Kasumi-1 (cell line): ENCODE measurements at places on chromosomes 12 and 14.

DNA sequence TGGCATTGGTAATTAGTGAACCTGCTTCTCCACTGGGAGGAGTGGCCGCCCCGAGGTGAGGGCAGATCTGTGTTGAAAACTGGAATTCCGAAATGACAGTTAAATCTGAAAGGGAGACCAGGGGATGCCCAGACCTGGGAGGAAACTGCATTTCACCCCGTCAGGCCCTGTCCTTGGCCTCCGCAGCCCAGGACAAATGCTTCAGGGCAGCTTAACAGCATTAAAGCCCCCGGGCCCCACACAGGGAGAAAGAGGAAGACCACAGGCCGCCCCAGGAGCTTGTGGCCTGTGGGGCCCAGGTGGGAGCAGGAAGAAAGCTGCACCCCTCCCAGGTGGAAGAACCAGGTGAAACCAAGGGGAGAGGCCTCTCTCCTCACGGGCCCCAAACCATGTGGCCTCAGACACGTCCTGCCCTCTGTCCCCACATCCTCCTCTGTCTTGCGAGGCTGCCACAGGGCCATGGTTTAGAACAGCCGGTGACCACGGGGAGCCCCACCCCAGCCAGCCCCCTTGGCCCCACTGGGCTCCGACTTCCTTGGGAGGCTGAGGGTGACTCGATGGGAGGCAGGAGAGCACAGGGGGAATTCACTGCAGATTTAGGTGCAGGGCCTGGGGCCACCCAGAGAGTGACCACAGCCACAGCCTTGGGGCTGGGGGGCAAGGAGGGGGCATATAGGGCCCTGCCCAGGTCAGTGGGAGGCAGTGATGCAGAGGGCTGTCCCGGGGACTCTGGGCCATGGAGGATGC is 265.4 kb downstream of the ADGRD1 start:
- DNase-seq = no peak

- DNase-seq = peak; percentile 36
These were observed 1.4 kb downstream of the APAF1 start for GRCh38 chr12:98646294-98647090.

GRCh38 chr12:77058740-77059139 is 6.6 kb downstream of the E2F7 start:
- no peak for DNase-seq

- DNase-seq = no peak
These were observed 50.3 kb downstream of the SYT1 start for GRCh38 chr12:78914859-78915331.

DNA sequence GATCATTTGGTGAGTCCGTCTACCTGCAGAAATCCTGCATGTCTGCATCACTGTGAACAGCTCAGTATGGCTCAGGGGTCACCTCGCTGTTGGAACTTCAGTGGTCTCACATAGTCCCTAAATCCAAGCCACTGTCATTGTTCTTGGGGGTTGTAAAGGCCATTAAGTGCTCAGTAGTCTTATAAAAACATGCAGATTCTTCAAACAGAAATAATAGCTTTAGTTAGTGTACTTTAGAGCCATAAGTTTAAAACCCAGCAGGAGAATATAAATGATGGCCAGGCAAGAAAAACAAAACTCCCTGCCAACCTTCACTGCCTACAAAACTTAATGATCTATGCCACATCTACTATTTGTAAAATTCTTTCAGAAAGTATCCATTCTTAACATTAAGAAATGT is 396.3 kb downstream of the SYT1 start:
- no peak for DNase-seq

- peak; percentile 59 for DNase-seq
These were observed 62.8 kb downstream of the HRK start for GRCh38 chr12:116818341-116818856.

- DNase-seq = no peak
These were observed 64.3 kb downstream of the KCNMB4 start for GRCh38 chr12:70430400-70430799.

GRCh38 chr14:74261288-74261687 is 22.0 kb downstream of the VSX2 start:
- no peak for DNase-seq

GRCh38 chr12:69388371-69388770 is 28.8 kb downstream of the YEATS4 start:
- DNase-seq = peak; percentile 56

DNA sequence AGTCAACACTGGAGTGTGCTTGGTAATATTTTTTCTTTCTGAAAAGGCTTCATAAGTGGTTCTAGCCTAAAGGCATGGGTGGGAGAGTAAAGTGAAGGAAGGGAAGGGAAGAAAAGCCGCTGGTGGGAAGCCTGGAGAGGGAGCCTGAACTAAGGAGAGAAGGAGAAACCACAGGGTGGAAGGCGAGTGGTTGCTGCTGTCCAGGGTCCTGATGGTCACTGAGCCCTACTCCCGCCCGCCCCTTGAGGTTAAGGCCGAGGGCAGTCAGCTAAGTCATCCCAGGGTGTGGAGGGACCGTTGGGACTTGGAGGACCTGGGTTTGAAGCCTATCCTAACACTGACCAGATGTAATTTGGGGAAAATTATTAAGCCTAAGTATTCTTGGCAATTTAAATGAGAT is 189.1 kb downstream of the PIWIL1 start:
- DNase-seq = no peak

DNA sequence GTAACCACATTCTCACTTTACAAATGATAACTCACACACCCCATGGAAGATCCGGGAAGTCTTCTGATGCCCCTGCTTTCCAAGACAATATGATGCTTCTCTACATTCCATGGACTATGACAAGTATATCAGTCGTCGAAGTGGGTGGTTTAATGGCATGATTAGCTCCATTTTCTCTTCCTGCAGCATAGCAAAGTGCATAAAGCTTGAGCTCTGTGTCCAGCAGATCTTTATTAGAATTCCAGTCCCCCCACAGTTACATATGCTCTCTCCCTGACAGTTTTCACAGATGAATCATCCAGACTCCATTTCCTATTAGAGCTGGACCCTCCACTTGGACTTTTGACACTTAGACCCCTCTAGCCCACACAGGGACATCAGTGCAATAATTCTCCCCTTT is 174.9 kb downstream of the BCAT1 start:
- no peak for DNase-seq

DNA sequence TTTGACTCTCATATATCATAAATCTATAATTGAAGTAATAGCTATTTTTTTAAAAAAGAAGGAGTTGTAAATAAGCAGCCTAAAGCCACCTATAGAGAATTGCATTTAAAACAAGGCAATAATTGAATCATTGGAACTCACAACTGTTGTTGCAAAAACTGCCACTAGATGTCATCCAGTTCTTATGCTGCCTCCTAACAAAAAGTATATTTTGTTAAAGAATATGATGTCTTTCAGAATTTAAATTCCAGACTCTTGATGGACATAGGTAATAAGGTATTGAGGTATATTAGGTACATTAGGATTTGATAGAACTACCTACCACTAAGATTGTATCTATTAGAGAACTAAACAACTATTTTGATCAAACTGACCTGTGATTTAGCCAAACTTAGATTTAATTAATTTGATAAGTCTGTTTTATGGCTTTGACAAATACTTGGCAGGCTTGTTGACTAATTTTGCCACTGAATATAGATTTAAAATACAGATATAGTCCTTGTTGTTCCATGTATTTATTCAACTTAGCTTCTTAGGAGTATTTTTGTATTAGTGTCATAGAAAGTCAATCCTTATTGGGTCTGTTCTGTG is 401.4 kb downstream of the RPL10L start:
- DNase-seq = peak; percentile 70

- no peak for DNase-seq
These were observed 209.7 kb downstream of the SYNE2 start for GRCh38 chr14:64062381-64063115.

DNA sequence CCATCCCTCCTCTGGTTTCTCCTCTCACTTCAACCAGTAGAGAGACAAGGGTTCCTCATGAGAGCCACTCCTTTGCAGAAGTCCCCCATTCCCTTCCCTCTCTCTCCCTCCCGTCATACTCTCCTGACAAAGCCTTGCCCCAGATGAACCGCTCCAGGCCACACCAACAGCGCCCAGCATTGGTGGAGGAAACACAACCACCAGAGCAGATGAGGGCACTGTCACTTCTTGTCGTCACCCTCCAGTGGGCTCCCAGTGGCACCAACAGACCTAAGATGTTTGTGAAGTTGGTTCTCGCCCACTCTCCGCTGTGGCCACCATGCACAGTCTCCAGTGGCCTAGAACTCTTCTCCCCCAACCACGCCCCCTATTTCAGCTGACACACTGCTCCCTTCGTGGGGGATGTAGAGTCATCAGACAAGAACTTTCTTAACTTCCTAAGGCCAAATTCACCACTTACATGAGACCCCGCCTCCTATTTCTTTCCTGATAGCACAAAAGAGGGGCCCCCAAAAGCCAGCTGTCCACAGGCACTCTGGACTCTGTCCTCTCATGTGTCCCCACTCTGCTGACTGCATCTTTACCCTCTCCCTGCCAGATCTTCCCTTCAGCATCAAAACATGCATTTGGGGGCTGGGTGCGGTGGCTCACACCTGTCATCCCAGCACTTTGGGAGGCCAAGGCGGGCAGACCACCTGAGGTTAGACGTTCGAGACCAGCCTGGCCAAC is 29.2 kb upstream of the PLEKHG6 start:
- DNase-seq = no peak

DNA sequence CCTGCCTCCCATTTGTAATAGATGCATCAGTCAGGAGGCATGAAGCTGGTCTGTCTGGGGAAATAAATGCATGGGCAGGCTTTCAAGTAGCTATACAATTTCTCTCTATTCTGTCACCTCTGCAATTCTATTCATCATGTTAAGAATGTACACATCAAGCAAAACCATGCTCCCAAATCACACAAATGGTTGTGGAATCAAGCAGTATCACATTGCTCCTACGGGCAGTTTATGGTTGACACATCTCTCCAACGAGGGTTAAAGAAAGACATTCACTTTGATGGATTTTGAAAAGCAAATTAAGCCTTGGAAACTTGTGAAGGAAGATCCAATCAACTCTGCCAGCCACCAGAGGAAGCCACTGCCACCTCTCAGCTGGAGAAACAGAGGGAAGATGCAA is 1277.4 kb upstream of the TMEM132C start:
- DNase-seq = no peak

DNA sequence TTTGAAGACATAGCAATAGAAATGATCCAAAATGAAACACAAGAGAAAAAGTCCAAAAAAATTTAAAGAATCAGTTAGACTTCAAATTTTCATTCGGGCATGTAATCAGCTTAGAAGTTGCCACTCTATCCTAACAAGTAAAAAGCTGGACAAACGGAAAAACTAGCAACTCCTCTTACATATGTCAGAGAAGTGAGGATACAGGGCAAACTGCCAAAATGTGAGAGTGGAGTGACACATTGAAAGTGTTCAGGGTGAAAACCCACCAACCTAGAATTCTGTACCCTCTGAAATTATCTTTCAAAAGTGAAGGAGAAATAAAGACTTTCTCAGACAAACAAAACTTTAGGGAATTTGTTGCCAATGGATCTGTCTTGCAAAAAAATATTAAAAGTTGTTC is 42.0 kb upstream of the CHPT1 start:
- no peak for DNase-seq

DNA sequence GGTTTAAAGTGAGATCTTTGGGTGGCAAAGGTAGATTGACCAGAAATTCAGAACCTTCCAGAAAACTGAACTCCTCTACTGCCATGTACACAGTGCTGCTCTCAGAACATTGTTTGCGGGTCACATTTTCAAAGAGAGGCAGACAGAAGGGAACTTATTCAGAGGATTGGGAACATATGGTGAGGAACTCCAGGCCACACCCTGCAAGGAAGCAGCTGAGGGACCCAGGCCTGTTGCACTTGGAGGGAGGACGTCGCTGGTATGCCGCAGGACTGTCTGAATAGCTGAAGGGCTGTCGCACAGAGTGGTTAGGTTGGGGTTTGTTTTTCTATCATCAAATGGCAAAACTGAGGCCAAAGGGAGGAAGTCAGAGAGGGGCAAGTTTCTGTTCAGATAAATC is 441.1 kb downstream of the DPF3 start:
- no peak for DNase-seq

- DNase-seq = no peak
These were observed 28.2 kb downstream of the RPGRIP1 start for GRCh38 chr14:21308132-21308478.

GRCh38 chr12:41983394-41983793 is 161.3 kb downstream of the GXYLT1 start:
- DNase-seq = no peak

DNA sequence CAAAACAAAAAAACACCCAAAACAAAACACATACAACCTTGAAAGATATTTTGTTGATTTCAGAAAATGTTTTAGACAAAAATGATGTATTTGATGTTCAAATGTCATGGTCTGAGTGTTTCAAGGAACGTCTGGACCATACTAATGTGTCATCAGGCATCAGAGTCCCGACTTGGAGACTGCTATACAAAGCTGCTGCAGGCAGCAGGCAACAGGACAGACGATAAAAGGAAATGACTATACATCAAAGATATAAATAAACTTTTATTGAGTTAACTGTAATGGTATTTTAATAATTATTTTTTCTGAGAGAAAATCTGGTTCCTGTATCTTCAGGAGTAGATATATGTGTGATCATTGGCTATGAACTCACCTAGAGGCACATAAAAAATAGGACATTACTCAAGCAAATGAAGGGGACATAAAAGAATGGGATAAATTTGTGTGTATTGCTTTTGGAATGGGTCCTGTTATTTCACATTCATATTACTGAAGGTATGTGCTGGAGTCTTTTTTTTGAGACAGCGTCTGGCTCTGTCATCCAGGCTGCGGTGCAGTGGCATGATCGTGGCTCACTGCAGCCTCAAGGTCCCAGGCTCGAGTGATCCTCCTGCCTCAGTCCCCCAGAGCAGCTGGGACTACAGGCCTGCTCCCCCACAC is 87.3 kb upstream of the HECTD1 start:
- DNase-seq = no peak

- DNase-seq = peak; percentile 99
These were observed at the start of gene SEL1L for GRCh38 chr14:81533536-81534343. Gene SEL1L, minus strand, starts transcription at chr14:81533853. Its CDS starts 109 bp downstream, at chr14:81533744.

DNA sequence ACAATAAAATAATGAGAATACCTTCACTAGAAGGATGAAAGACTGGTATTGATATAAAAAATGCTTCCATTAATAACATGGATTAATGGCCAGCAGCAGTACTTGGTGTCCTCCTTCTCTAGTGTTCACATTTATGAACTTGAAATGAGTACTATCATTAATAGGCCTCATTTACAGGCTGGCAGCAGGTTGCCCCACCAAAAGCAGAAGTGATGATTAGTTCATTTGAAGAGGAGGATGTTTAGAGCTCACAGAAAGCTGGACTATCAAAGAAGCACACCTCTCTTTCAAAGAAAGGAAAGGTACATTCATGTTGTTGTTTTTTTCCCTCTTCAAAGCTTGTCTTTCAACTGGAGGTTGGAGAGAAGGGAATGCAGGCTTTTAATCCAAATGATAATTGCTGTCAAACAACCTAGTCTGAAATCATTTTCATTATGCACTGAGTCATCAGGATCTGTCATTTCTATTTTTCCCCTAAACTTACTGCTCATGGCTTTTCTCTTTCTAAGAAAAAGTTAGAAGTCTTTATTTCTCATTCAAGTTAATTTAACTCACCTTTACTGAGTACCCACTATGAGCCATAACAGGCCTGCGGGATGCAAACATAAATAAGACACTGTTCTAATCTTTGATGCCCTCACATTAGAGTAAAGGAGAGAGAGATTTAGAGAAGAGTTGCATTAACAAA is 157.9 kb upstream of the GRIP1 start:
- no peak for DNase-seq
